Testis (tissue), 5 donors: ENCODE measurements at places on chromosomes 12 and 14. TPM values are rescaled to one million over a fixed set of nuclear protein-coding genes. Genes with fewer than 3 reads are reported as not detected.

- no peak for DNase-seq
Observed at GRCh38 chr14:68011406-68012028, 191.9 kb downstream of the RAD51B start.

- peak; percentile 59 for DNase-seq
Observed at GRCh38 chr12:105272152-105272551, 36.2 kb upstream of the APPL2 start.

The ADAM21 gene
- 15.6 TPM for polyA plus RNA-seq

The FGF6 gene
- polyA plus RNA-seq = not detected

GRCh38 chr12:111111681-111112080 is 191.3 kb upstream of the MYL2 start:
- DNase-seq = no peak

- no peak for DNase-seq
Observed at GRCh38 chr14:105145381-105146180, 23.0 kb downstream of the JAG2 start.

- DNase-seq = no peak
Observed at GRCh38 chr14:22487941-22488340, 101.1 kb downstream of the DAD1 start.

- DNase-seq = no peak
Observed at GRCh38 chr12:51244269-51244668, 5.6 kb downstream of the DAZAP2 start.

DNA sequence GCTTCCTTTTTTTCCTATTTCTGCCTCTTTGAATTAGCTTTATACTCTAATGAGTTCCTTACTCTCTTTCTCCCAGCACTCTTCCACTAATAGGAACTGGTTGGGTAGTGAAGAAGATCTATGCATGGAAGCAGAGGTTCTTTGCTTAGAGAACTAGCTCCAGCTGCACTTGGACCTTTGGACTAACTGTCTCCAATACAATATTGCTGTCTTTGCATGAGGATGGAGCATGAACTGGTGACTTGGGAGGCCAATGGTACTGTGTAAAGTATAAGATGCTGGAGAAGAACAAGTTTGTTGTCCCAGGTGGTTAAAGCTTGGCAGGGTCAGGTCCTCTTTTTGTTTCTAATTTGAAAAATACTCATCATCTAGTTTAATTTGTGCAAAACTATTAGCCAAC is 2.4 kb upstream of the GLS2 start:
- DNase-seq = no peak

GRCh38 chr14:83779266-83779665 is 1750.7 kb upstream of the FLRT2 start:
- DNase-seq = no peak

- no peak for DNase-seq
Observed at GRCh38 chr12:65968889-65969509, 144.7 kb downstream of the HMGA2 start.

The KRT85 gene
- polyA plus RNA-seq = 1.5 TPM

DNA sequence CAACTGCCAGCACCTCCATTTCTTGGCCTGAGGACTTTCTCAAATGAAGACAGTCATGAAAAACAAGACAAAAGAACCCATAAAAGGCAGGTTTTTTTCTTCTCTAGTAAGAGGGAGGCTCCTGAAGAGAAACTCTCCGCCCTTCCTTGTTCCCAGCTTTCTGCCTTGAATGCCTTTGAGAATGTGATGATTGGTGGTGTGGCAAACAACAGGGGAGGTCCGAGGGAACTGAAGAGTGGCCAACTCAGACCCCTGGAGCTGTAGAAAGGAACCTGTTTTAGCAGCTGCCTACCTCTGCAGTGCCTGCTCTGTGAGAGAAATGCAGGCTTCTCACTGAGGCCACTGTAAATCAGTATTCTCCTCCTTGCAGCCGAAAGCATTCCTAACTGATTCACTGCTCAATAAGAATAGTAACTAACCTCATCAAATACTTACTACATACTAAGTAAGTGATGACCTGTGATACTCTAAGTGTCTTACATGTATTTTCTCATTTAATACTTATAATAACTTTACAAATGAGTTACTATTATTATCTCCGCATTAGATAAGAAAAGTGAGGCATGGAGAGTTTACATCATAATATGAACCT is 16.7 kb upstream of the ERC1 start:
- DNase-seq = no peak

- no peak for DNase-seq
Observed at GRCh38 chr12:75764091-75764841, 252.9 kb upstream of the KRR1 start.
